Smooth muscle cell of the brain vasculature (primary cell): ENCODE measurements at places on chromosomes 16 and 17.

DNA sequence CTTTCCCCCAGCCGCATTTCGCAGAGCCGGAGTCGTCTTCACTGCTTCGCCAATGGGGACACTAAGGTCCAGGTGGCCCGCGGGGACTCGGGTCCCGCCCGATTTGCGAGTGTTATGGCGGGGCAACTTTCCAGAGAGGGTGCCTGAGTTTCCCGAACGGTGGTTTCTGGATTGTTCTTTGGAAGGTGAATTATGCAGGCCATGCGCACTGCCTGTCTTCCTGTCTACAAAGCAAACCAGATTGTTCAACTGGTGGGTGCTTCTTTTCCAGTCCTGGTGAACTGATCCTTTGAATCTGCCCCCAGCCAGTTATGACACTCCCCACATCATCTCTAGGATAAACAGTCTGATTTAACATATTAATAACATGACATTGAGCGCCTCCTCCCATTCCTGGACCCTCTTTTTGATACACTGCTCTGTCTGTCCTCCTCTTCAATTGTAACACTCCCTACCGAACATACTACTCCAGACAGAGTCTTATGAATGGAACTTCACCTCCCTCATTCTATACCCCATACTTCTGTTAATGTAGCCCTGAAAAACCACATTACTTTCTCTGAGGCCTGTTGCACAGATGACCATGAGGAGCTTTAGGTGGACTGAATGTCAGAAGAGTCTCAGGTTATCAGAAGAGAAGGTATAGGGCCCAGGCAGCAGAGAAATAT lies 159.0 kb downstream of the RAB11FIP4 start:
- DNase-seq, result no peak

DNA sequence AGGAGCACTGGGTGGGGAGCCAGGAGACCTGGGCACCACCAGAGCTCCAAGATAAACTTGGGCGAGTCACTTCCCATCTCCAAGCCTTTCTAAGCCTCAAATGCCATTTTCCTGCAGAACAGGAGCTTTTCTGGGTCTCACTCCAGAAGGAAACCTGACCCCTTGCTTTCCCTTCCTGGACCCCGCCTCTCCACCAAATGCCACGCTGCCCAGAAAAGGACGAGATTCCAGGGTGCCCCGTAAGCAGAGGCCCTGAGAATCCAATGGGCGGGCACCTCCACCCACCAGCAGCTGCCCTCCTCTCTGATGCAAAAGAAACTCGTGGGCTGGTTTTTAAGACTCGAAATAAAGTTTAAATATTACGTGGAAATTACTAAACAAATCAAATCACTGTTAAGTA lies 31.3 kb downstream of the ZNF423 start:
- DNase-seq, result no peak

DNA sequence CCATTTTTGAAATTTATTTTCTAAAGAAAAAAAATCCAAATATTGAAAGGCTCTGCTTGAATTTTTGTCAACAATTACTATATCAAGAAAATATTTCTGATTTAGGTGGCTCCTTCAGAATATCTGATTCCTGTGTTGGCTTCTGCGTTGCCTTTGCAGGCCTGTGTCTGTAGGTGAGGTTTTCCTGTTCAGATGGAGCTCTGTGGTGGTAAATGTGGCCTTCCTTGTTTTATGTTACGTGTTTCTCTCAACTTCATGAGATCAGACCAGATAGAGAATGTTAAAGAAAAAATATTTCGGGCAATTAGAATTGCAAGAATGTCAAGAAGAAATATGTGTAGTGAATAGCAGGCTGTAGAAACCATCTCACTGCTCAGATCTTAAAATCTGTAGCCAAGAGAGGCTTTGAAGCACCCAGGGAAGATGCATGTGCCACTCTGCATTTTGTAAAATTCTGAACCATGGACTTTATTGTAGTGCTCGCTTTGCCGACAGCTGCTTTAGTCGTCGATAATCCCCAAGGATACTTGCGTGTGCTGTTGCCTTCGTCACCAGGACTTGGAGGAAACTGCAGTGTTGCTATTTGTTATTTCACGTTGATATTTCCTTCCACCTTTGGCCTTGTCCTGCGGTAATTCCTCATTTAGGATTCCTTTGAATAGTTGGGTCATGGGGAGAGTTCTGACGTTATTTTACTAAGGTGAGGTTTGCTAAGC lies 69.9 kb downstream of the RPTOR start:
- DNase-seq, result no peak

DNA sequence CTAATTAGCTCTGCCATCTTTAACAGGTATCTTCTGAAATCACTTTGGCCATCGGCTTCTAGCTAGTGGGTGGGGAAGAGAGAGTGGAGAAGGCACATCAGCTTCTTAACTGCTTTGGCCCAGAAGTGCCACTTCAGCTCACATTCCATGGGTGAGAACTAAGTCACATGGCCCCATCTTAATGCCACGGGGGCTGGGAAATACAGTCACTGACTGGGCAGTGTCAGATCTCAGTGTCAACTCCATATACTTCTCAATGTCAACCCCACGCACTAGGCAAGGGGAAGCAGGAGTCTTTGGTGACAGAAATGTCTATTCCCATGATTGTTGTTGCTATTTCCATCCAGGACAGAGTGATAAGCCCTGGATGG lies 29.4 kb downstream of the CCR7 start:
- no peak for DNase-seq

- DNase-seq, result no peak
Measured at GRCh38 chr17:68778726-68779125, 176.5 kb downstream of the ABCA8 start.

DNA sequence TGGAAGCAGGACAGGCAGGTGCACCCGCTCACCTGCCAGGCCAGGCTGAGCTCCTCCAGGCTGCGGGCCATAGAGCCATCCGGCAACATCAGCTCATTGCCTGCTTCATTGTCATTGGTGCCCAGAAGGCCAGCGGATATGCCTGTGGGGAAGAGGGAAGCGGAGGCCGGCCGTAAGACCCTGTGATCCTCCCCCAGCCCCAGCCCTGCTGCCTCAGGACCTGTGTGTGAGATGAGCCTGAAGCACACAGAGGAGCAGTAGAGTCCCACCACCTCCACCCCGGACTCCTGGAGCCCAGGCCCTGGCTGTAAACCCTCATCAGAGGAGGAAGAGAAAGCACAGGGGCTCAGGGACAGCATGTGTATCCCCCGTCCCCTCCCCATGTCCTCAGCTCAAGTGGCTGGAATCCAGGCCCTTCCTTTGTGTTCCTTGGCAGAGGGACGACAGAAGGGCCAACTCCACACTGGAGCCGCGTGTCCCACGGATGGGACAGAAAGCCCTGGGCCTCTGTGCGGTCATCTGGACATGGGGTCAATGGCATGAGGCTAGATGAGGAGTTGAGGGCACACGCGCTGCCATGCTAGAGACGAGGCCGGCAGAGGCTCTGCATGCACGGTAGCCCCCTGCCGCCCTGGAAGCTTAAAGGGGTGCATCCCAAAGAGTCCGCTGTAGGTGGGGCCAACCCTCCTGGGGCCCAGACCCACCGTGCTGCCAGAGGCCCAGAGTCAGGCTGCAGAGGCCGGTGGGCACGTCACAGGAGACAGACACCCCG lies 39.1 kb downstream of the RMI2 start:
- no peak for DNase-seq

DNA sequence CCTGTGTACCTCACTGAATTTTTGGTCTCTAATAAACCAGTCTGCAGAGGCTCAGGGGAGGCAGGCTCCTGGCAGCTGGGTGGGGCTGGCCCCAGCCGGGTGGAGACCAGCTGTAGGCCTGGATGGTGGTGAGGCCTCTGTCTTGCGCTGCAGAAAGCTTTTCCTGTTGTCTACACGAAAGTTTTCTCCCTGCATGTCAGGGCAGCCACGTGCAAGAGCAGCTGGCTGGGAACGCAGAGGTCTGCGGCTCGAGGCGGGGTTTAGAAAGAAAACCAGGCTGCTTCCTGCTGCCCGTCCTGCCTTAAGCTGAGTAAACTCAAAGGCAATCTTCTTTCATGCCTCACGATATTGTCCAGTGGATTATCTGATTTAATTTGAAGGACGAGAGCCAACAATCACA lies 2.4 kb downstream of the SERPINF1 start:
- no peak for DNase-seq

DNA sequence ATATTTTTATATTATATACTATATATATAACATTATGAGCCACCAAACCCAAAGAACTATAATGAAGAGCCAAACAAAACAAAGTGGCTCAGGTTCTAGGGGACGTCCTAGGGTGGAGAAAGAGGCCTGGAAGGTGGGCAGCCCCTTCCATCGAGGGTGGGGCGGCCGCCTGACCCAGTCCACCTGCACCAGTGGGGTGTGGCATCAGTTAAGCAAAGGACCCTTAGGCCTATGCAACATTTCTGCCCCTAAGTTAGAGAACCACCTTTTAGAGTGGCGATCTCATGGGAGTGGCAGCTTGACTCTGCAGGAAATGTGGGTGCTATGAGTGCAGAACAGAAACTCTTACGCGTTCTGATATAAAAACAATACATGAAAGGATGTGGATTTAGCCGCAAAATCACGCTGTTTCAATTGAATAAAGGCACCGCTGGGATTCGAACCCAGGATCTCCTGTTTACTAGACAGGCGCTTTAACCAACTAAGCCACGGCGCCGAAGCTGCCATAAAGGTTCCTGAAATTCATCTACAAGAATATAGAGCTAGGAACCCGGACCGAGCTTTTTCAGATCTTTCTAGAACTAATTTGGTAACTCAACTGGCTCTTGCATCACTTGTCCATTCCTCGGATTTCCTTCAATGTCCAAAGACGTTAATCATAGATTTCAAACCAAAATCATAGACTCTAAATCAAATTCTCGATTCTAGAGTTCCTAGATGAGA lies 15.6 kb upstream of the AURKB start:
- peak; percentile 36 for DNase-seq

DNA sequence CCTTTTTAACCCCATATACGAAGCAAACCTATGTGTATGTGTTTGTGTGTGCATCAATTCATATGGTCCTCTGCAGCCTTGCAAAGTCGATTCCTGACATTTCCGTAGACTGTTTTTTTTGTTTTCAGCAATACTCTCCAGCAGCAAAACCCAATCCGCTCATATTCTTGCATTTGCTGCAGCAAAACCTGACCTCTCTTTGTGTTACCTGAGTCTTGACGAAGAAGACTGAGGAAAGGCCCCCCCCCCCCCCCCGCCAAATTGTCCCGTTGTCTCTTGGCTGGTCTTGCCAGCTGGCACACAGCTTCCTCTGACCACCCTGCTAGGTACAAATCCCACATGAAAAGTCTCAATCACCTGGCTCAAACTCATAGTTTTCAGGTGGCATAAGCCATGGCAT lies 494.7 kb downstream of the WWOX start:
- no peak for DNase-seq

DNA sequence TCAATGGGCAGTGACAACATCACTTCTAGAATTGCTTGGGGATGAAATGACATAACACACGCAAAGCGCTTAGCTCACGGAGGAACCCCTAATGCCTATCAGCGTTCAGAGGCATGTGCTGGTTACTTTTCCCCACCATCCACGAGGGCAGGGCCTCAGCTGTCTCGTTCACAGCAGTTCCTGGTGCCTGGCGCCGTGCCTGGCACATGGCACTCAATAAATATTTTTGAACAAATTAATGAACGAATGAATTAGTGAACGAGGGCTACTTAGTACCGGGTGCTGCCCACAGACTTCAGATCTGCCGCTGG lies 14.1 kb upstream of the CIBAR2 start:
- no peak for DNase-seq

- DNase-seq, result no peak
Measured at GRCh38 chr17:17514993-17515933, 19.1 kb upstream of the RASD1 start.

DNA sequence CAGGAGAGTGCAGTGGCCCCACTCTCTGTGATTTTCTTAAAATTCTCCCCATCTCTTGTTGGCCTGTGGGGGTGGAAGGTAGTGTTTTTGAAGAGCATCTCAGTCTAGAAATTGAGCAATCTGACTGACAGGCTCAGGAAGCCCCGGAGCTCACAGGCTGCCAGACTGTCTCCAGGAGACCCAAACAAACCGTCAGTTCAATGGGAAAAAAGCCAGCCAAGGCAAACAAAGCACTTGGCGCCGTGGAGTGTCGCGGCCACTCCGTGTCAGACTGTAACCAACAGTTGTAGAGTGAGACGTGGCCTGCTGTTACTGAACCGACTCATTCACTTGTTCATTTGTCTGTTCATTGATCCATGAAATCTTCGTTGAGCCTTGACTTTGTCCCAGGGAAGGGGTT lies 33.7 kb downstream of the RGS9 start:
- DNase-seq, result no peak

- DNase-seq, result no peak
Measured at GRCh38 chr16:29306943-29307597, 99.4 kb downstream of the NPIPB11 start.

DNA sequence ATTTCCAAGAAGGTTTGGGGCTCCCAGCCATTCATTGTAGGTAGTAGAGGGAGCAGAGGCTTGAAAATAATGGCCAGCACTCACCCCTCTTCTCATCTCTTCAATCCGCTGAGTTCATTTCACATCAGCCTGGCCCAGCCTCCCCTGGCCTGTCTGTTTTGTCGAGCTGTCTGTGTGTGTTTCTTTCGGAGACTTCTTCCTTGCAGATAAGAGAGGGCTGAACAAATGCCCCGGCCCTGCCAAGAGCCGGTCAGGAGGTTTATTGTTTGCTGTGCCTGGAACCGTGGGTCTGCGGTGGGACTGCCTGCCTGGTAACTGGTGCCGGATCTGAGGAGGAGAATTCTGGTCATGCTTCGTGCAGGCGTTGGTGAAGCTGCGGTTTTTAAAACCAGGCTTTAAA lies 3.4 kb downstream of the VPS4A start:
- no peak for DNase-seq

GRCh38 chr17:19579867-19580565 lies 46.4 kb downstream of the SLC47A1 start:
- no peak for DNase-seq

GRCh38 chr16:13463619-13464018 lies 456.3 kb upstream of the ERCC4 start:
- DNase-seq, result no peak

- no peak for DNase-seq
Measured at GRCh38 chr17:17078832-17079231, 36.6 kb downstream of the MPRIP start.

- DNase-seq, result no peak
Measured at GRCh38 chr17:55322453-55322985, 57.8 kb downstream of the HLF start.

DNA sequence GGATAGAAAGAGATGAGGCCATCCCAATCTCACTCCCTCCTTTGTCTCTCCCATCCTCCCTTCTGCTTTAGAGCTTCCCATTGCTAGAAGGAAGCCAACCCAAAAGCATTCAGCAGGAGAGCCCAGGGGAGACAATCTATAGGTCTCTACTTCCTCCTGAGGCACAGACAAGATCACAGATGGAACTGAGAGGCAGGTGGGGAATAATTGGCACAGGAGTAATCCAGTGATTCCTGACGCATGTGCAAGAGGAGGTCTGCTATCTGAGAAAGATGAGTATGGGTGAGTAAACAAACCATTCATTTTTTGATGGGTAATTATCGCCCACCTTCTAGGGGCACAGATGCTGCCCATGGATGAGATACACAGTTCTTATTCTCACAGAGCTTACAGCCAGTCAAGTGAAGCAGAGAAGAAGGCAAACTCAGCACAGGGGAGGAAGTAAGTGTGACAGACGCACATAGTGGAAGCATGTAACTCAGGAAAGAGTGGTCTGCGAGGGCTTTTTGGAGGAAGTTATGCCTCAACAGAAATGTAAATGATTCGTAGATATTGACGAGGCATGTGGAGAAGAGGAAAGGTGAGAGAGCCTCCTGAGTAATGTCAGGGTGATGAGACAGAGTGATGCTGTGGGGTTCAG lies 88.9 kb upstream of the HLF start:
- DNase-seq, result no peak
